A549 treated with RU486 at 1 μM for 4 hours (cell line): ENCODE measurements at places on chromosomes 2 and 18. TPM values are rescaled to one million over a fixed set of nuclear protein-coding genes. Genes with fewer than 3 reads are reported as not detected.

Gene BUB1
- total RNA-seq = 32.4 to 48.9 TPM (median 45.5 TPM) in 5 replicates

Gene PCARE
- not detected in 5 replicates for total RNA-seq

Gene TLX2
- 0.22 to 0.45 TPM (median 0.34 TPM) in 5 replicates for total RNA-seq

Gene ELOA2
- not detected in 5 replicates for total RNA-seq

Gene MSTN
- total RNA-seq = not detected in 5 replicates

Gene TRPM8
- total RNA-seq = 0.13 to 0.21 TPM (median 0.15 TPM) in 3 of 5 replicates, not detected in the others

Gene TMEM178A
- total RNA-seq = 0.10 to 0.20 TPM (median 0.15 TPM) in 3 of 5 replicates, not detected in the others

Gene NYAP2
- total RNA-seq = not detected in 5 replicates
